ENCODE measurements at places on chromosomes 2 and 18.

GRCh38 chr18:76573325-76574025, 78.4 kb upstream of the ZNF516 start:
- ATAC-seq = no peak

DNA sequence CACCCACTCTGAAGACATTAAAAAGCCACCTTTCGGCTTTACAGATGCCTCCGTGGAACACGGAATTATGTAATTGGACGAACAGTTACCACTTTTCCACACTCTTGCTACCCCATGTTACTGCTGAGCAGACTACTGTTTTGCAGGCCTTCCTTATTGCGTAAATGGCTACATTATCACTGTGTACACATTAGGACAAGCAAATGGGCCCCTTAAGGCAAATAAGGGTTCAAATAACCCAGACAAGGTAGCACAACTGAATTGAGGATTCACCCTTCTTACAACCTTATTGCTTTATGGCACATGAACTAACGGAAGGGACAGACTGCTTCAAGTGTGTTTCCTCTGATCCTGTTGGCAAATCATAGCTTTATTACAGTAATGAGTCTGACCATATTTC, 832.2 kb upstream of the FANCL start:
- ATAC-seq = no peak

DNA sequence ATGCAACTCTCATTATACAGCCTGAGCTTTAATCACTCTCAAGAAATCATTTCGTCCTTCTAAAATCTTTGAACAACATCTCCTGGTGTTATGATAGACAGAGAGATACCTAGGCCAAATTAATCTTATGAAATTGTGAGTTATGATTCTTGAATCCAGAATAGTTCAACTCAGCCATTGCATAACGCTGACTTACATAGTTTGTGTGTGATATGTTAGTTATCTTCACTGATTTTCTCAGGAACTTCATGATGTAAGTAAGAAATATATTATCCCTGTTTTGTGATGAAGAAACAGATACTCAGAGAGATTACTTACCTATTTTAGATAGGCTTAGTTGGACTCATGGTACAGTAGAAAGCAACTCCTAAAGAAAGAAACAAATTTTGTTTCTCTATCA, 684.4 kb downstream of the ZEB2 start:
- no peak for ATAC-seq

- ATAC-seq = no peak
These were observed 14.9 kb downstream of the IGFBP2 start for GRCh38 chr2:216648105-216648504.

- ATAC-seq = no peak
These were observed 175.7 kb upstream of the TANK start for GRCh38 chr2:160984426-160985077.

DNA sequence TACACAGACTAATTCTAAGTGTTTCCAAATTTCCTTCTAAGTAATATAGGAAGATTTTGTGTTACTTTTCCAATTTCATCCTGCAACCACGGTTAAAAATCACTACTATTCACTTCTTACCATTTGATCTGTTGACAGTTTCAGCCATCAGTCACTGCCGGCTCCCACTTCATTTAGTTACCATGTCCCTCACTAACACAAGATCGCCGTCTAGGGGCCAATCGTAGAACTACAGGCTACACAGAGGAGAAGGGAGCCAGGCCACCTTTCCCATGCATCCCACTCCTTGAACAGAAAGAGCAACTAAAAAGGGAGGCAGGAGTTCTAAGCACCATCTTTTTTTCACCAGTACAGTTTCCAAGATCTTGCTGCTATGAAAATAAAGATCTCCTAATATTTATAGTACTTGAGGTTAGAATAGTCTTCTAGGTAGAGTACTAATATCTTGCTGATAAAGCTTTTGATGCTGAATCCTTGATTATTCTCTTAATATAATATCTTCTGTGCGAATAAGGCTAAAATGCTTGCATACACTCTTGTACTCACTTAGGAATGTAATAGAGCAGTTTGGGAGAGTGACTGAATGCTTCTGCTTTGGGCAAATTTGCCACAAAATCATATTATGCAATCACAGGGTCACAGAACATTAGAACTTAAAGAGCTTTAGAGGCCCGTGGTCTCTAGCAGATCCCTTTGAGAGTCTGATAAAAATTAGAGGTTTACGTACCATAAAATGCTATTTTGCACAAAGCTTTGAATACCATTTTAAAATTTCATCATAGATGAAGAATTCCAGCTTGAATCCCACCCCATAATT, 39.5 kb upstream of the CYP1B1 start:
- peak; percentile 30 for ATAC-seq

- ATAC-seq = no peak
These were observed 115.8 kb downstream of the C2orf74 start for GRCh38 chr2:61277756-61278155.

DNA sequence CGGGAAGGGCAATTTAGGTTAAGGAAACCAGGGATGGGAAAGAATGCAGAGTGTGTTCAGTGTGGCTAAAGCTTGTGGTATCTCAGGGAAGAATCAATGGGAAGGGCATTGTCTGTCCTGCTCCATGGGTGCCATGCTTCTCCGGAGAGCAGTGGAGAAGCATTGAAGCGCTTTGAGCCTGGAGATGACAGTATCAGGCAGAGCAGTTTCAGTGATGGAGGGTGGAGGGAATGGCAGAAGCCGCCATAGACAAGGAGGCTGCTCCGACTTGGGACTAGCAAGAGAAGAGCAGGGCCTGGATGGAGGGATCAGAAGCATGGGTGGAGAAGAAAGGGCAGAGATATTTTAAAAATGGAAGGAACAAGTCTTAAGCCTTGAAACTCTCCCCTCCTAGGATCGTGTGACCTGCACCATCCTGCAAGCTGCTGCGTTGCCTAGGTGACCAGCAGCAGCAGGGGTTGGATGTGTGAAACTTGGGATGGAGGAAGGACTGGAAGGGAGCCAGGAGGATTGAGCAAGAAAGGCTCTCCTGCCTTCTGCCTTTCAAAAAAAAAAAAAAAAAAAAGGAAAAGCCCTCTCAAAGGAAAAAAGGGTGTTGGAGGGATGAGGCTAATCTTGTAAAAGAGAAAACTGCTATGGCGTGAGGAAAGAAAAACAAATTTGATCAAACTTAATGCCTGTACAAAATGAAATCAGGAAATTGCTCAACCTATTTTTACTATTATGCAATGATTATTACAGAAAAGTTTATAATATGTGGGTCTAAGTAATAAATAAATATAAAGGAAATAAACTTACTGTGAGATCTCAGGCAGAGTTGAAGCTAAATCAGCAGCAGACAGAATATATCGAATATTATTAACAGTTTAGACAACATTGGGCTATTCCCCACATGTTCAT, 493.8 kb upstream of the NRP2 start:
- no peak for ATAC-seq

- ATAC-seq = no peak
These were observed 40.6 kb upstream of the MAP2 start for GRCh38 chr2:209383212-209383611.

DNA sequence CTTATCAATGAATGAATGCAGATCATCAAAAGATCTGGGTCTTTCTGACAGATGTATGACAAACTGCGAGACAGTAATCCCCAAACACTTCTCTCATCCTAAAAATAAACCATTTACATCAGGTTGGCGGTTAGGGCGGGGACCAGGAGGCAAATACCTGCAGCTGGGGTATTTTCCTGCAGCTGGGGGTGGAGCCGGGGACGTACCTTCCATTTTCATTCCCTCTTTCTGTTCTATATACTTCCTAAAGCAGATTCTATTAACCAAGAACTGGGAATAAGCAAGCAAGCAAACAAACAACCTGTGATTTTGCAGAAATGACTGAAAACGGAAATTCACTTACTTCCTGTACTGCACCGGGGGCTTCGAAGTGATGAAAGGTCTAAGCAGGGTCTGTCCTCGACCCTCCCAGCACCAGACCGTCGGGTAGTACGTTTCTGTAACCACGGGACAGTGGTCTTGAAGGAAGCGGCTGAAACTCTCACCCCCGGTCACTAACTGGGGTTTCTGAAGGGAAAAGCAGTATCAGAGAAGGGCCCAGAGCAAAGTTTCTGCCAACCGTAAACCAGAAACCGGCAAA, 1.2 kb downstream of the ABHD3 start:
- ATAC-seq = no peak

DNA sequence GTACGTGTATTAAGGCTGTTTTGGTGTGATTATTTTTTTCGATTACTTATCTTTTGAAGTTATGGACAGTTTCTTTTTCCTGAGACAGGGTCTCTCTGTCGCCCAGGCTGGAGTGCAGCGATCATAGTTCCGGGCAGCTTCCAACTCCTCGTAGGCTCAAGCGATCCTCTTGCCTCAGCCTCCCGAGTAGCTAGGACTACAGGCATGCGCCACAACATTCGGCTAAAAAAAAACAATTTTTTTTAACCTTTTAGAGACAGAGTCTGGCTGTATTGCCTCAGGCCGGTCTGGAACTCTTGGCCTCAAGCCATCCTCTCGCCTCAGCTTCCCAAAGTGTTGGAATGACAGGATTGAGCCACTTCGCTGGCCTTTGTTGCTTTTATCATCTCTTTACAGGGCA, 945 bp downstream of the HAT1 start:
- no peak for ATAC-seq

DNA sequence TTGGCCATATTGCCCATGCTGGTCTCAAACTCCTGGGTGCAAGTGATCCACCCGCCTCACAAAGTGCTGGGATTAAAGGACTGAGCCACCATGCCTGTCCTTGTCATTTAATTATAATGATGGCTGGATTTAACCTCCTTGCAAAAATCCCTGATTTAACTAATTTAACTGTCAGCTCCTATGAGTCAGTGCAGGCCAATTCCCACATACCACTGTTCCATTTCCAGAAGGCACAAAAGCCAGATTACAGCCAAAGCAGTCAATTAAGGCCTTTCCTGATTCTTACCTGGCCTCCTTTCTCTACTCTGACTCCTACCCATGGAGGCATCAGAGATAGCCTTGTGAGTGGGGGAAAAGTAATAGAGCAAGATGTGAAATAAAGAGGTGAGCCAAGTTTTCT, 12.3 kb upstream of the SLC35F5 start:
- ATAC-seq = no peak

DNA sequence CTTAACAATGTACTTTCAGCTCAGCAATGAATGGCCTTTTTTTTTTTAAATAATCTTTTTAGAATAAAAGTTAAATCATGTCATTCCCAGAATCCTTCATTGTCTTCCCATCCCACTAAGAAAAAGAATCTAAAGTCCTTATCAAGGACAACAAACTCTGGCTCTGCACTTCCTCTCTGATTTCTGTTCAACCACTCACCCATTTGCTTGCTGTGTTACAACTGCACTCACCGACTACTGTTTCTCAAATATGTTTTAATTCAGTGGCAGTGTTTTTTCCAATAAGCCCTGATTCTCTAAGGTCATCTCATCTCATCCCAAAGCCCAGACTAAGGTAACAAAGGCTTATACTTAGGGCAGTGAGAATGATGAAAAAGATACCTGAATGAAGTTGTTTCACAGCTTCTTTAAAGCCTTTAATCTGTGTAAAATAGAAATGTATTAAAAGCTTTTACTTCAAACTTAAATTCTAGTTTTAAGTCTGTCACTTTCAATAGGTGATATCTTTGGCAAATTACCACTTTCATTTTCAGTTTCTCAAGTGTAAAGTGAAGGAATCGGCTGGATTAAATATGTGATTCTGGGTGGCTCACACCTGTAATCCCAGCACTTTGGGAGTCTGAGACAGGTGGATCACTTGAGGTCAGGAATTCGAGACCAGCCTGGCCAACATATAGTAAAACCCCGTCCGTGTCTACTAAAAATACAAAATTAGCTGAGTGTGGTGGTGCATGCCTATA, 87.6 kb downstream of the RBBP8 start:
- ATAC-seq = no peak

- no peak for ATAC-seq
These were observed 256.0 kb upstream of the RAB6C start for GRCh38 chr2:129723277-129724020.

DNA sequence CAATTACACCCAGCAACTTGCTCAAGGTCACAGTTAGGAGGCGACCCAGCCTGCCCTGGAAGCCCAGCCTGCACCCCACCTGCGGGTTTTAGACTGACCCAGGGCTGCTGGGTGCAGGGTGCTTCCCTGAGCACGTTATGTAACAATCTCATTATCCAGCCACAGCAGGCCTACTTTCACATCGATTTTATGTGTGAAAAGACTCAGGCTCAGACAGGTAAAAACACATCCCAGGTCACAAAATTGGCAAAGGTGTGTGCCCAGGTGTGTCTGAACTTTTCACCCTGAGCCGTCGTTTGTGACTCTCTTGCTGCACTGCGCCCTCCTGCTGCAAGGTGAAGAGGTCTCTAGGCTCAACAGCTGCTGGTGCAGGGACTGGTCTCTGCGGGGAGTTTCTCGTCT, 668.2 kb upstream of the HS6ST1 start:
- no peak for ATAC-seq

All from activated CD4-positive, CD25-positive, alpha-beta regulatory T cell treated with anti-CD3 and anti-CD28 coated beads, Interleukin-2, amount 50 U/mL, for 24 hours (primary cell).